ENCODE measurements at places on chromosomes 5 and 9.

- DNase-seq: no peak
Observed at GRCh38 chr5:123086376-123087055, 2.5 kb upstream of the PRDM6 start.

DNA sequence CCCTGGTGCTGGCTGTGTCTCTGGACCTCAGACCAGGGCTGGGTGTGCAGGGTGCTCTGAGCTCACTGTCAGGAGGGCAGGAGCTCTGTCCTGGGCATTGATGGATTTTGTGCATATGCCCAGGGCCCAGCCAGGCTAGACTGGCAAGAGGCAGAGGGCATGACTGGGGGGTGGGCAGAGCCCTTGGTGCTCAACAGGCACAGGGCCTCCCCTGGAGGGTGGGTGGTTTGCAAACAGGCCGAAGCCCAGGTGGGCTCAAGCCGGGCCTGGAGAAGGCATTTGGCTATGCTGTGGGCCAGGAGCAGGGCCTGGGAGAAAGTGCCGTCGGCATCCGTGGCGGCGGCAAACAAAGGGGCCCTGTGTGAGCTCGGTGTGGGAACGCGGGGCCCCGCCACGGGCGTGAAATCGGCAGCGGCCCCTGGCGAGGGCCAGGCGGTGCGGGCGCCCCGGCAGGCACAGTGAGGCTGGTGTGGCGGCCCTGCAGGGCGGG lies 1.9 kb upstream of the NRARP start:
- DNase-seq: no peak

GRCh38 chr5:143434261-143435209 lies 31.0 kb upstream of the NR3C1 start:
- DNase-seq: peak; percentile 87

DNA sequence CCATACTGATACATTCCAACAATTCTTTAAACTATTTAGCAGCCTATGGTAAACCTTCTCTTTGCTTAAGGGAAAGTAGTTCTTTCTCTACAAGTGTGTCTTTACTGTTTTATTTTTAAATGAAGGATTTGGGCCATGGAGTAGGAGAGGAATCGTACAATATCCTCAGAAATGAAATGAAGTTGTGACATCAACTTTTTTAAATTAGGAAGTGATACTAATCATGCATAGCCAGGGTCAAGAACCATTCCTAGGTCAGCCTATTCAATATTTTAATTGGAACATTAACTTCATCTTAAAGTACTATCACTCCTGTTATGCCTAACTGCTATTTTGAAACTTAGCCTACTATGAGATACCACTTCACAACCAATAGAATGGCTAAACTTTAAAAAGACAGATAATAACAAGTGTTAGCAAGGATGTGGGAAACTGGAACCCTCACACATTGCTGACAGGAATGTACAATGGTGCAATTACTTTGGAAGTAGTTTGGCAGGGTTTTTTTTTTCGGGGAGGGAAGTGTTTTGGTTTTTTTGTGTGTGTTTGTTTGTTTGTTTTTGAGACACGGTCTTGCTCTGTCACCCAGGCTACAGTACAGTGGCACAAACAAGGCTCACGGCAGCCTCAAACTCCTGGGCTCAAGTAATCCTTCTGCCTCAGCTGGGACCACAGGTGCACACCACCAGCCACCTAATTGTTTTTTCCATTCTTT lies 10.7 kb downstream of the AGTPBP1 start:
- peak; percentile 49 for DNase-seq

DNA sequence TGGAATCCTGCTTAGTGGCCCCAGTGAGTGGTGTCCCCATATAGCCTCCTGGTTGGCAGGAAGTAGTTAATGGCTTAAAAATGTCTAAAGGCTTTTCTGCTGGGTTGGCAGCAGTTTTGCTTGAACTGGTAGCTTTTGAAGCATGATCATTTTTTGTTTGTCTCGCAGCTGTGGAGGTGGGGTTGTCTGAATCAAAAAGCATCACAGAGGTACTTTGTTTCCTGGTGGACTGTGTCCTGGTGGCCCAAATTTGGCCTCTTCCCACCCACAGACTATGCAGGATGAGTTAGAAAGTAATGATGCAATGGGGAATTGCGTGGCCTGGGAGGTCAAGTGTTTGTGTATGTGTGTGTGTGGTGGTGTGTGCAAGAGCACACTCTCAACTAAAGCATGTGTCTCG lies 322.7 kb downstream of the ARHGEF28 start:
- DNase-seq: no peak

GRCh38 chr5:22986281-22986680 lies 133.1 kb upstream of the CDH12 start:
- DNase-seq: no peak

- no peak for DNase-seq
Observed at GRCh38 chr5:60776343-60776742, 67.7 kb downstream of the ELOVL7 start.

DNA sequence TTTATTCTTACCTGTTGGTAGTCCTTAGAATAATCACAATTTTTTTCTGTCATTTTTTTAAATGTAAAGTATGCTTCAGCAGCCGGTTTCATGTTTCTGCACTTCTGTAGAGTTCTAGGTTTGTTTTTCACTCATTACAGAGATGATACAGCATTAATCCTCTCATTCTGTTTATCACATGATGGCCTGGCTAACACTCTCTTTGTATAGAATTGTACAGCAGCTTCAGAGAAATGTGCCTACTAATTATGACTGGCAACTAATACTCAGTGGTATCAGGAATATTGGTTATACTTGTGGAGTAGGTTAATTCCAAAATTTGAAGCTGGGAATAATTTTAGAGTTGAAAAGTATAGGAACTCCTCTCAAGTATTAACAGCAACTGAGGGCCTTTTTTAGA lies 192.9 kb upstream of the OTULINL start:
- no peak for DNase-seq
